ENCODE measurements at places on chromosomes 3 and 15.

DNA sequence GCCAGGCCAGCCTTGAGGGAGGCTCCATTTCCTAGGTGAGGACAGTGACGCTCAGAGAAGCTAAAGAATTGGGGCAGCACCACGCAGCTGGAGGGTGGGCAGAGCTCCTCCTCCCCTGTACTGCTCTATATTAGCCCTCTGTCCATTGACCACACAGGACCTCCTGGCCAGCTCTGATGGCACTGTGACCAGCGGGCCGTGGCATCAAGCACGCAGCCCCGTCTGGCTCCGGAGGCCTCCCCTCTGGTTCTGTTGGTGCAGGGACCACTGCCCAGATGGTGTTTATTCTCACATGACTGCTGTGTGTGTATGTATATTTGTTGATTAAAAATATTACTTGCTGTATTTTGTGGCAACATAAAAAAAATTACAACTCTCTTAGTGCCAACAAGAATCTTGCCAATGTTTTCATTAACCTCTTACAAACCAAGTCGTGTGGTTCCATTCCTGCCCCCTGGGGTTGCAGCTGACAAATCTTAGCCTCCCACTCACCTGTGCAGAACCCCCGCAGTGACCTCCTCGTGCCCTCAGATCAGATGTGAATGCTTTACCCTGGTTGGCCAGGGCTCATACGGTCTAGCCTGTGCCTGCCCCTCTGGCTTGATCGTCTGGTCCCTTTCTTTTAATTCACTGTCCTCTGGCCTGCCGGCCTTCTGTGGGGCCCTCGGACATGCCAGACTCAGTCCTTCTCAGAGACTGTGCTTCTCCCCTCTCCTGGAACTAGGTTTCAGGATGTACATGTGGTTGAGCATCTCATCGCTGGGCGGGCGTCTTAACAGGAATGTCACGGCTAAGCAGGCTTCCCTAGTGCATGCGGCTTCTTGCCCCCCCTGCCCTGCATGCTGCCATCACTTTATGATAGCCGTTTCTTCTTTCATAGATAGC is 14.8 kb downstream of the CHCHD6 start:
- no peak for DNase-seq

DNA sequence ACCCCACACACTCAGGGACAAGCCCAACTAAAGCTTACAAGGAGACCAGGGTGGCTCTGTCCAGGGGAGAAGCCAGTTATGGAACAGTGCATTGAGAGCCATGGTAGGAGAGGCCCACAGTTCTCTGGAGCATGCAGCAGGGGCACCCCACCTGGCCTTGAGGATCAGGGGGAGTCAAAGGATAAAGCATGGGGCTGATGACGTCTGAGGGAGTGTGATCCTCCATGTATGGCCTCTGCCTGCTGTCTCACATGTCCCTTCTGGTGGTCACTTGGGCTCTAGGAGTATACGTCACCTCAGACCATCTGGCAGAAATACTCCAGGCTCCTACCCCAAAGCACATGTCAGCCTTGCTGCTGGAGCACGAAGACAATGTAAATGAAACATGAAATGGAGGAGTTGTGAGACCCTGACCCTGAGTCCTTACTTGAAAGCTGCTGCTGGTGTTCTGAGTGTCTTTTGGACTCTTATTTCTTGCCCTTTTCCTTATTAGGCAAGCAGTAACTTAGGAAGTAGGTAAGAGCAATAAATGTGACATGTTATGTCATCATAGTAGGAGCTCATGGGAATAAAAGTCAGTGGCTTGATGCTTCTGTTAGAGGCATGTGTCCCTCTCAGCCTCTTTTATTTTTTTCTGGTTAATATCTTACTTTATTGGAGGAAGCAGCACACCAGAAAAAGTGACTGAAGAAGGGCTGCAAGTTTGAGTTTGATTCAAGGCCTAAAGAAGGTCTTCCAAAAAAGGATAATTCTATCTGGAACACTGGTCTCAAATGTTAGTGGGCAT is 15.5 kb downstream of the SRPRB start:
- no peak for DNase-seq

- peak; percentile 90 for DNase-seq
These were observed at the start of gene PIK3CB for GRCh38 chr3:138834596-138835396. Gene PIK3CB, minus strand, starts transcription at chr3:138834928. Its CDS starts 75,585 bp downstream, at chr3:138759343.

GRCh38 chr15:85771271-85771670 is 23.5 kb downstream of the KLHL25 start:
- DNase-seq: no peak

DNA sequence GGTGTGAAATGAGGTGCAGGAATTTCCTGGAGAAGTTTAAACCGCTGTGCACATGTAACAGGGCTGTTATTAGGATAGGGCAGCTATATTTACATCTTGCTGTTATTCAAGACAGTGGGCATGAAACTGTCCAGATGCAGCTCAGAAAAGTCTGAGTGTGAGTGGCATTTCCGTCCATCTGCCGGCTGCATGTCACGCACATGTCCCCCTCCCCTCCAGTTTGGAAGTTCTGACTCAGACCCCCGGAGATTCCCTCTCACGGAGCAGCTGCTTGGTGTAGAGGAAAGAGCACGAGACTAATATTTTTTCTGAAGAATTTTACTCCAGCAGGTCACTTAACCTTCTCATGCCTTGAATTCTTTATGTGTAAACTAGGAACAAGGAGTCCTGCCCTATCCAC is 69.8 kb downstream of the FEM1B start:
- no peak for DNase-seq

All from C1 segment of cervical spinal cord (tissue), 14 donors.